ENCODE measurements at places on chromosomes 7 and 10. TPM values are rescaled to one million over a fixed set of nuclear protein-coding genes. Genes with fewer than 3 reads are reported as not detected.

GRCh38 chr7:76292213-76292573, 10.3 kb upstream of the HSPB1 start:
- H3K4me1 ChIP-seq = peaks cover 10% of the 10 kb centered on the region
- peak overlapping the region; percentile 99 for H3K27ac ChIP-seq
- no peaks in the 10 kb centered on the region for H3K27me3 ChIP-seq

DNA sequence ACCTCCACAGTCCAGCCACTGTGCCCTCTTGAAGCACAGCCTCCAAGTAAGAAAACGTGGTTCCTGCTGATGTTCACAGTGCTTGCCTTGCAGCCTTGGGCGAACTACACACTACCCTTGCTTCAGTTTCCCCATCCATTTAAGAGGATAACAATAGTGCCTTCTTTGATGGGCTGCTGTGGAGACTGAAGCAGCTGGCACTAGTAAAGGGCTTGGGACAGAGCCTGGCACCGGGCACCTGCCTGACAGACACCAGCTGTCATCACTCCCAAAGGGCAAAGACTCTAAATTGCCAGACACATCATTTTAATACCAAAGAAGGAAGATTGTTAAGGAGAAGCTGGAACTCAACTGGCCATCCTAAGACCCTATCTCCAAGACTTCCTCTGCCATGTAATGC, 3.1 kb upstream of the C10orf90 start:
- no peaks in the 10 kb centered on the region for H3K4me1 ChIP-seq
- H3K4me3 ChIP-seq = no peak overlapping the region
- no peaks in the 10 kb centered on the region for H3K27me3 ChIP-seq
- no peak overlapping the region for H3K27ac ChIP-seq

GRCh38 chr10:13661256-13661655, 74.5 kb downstream of the PRPF18 start:
- DNase-seq = no peak
- no peaks in the 10 kb centered on the region for H3K36me3 ChIP-seq
- no peaks in the 10 kb centered on the region for H3K27me3 ChIP-seq
- peaks cover 1% of the 10 kb centered on the region for H3K4me1 ChIP-seq

The ACBD7 gene
- 0.08 TPM for polyA plus RNA-seq

The ADCYAP1R1 gene
- 0.40 TPM for polyA plus RNA-seq
